ENCODE measurements at places on chromosomes 12 and 14.

DNA sequence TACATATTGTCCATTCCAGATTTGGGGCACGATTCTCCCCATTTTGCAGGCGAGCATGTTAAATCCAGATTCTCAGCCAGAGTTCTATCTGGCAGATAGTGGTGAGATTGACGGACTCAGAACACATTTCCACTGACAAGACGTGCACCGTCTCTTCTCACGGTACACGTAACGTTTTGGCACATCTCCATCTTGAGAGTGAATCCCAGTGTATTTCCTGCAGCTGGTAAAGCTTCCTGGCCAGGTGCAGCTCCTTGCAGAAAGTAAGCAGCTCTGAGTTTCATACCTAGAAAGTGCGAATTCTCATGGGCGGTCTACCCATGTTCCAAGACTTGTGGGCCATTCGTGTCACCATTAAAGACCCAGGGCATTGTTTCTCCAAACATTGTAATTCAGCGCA, 102.6 kb downstream of the TSPAN9 start:
- DNase-seq = no peak

GRCh38 chr14:53619691-53620231, 336.9 kb downstream of the BMP4 start:
- DNase-seq = peak; percentile 74

DNA sequence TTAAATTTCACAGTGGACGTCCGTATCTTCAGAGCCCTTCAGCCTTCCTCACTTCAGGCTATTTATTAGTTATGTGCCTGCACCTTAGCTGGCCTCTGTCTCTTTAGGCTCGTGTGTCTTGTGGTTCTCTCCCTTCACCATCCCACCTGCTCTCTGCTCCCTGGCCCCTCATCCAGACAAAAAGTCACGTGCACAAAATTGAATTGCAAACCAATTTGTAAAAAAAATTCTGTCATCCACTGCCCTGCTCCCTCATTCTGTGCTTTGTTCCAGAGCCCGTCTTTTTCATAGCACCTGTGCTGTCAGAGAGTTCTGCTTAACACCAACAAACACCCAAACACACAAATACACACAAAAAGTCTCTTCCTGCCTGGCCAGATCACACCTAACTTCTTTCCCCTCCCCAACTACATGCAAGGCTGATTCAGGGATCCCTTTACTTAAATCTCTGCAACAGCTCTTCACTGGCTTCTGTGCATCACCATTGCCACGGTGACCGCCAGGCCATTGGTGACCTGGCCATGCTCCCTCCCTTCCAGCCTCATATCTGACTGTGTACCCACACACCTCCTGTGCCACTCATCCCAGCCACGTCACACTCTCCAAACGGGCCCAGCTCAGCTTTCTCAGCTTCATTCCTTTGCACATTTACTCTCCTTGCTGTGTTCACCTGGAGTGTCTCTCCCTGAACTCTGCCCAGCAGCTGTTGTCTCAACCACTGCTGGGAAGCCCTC, 205.7 kb downstream of the TTC8 start:
- no peak for DNase-seq

- DNase-seq = no peak
Measured at GRCh38 chr14:39406560-39406959, 25.7 kb downstream of the FBXO33 start.

GRCh38 chr12:72974954-72975555, 702.9 kb downstream of the TRHDE start:
- DNase-seq = no peak

GRCh38 chr14:102805371-102805891, 28.2 kb downstream of the TRAF3 start:
- DNase-seq = no peak

GRCh38 chr12:123150744-123151456, at the start of gene PITPNM2:
Gene PITPNM2, minus strand, starts transcription at chr12:123151090. Its CDS starts 116,500 bp downstream, at chr12:123034590.
- peak; percentile 67 for DNase-seq

DNA sequence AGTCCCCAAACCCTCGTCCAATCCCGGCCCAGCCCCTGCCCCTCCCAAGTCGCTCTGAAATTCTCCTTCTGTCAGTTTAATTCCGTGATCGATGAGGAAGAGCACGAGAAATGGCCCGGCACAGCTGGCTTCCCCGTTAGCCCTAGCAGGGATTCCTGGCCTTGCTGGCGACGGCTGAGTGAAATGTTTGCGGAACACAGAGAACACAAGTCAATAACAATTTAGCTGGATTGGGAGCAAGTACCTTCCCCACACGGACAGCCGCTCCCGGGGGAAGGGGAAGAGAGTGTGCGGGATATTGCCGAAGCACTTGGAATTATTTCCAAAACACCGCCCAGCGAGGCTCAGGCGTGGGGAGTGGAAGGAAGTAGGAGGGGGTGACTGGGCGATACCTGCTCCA, 134.6 kb downstream of the RBM19 start:
- no peak for DNase-seq

DNA sequence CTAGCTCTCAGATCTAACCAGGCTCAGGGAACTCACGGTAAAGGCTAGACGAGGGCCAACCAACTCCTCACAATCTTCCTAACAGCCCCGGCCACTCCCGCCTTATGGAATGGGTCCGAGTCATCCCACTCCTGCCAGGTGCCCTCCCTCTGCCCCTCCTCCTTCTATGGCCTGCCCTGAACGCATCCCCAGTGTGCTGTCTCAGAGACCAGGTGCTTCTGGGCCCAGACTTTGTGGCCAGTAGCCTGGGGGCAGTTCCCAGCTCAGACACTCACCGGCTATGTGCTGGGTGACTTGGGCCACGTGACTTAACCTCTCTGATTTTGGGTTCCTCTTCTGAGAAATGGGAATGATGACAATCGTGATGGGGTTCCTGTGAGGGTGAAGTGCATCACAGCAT, 22.5 kb downstream of the PAPLN start:
- no peak for DNase-seq

- no peak for DNase-seq
Measured at GRCh38 chr14:23751616-23752015, 115.5 kb downstream of the DHRS2 start.

GRCh38 chr14:32457213-32457920, 128.3 kb downstream of the AKAP6 start:
- DNase-seq = peak; percentile 94

DNA sequence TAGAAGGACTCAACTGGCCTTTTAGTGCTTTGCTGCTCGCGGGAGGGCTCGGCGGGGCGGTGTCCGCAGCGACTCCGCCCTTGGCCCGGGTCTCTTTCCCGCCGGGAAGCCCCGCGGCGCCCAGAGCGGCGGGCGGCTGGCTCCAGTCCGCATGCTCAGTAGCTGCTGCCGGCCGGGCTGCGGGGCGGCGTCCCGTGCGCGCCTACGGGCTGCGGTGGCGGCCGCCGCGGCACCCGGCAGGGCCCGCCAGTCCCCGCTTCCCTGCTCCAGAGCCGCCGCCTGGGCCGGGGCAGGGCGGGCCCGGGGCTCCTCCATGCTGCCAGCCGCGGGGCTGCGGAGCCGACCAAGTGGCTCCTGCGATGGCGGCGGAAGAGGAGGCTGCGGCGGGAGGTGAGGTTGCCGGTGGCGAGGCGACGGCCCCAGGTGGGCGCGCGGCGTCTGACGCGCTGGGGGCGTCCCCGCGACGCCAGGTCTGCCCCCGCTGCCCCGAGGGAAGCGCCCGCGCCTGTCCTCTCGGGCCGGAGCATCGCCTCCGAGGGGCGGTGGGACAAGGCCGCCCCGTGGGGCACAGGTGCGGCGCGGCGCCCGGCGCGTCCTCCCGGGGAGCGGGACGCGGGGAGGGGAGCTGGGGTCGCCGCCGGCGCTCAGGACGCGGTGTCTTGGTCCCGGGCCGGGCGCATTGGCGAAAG, at the start of gene BMAL2:
Gene BMAL2, plus strand, starts transcription at position 123 of the 689 bp plus-strand sequence. Its CDS starts 237 bp downstream, at position 360.
- peak; percentile 39 for DNase-seq

DNA sequence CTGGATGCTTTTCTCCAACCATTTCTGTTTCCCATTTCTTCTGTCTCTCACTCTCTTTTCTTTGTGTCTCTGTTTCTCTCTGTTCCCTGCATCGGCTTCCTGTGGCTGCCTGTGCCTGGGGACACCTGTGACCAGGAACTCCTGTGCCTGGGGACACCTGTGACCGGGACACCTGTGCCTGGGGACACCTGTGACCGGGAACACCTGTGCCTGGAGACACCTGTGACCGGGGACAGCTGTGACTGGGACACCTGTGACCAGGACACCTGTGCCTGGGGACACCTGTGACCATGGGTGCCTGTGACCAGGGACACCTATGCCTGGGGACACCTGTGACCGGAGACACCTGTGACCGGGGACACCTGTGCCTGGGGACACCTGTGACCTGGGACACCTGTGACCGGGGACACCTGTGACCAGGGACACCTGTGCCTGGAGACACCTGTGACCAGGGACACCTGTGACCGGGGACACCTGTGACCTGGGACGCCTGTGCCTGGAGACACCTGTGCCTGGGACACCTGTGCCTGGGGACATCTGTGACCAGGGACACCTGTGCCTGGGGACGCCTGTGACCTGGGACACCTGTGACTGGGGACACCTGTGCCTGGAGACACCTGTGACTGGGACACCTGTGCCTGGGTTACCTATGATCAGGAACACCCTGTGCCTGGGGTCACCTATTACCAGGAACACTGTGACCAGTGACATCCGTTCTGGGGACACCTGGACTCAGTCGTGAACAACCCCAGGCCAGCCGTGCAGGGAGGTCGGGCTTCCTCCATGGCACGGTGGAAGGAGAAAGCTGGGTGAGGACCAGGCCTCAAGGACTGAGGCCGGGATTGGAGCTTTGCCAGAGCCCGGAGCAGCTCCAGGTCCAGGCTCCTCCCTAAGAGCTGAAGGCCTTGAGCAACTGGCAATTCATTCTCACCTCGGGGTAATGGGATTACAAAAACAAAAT, 23.4 kb upstream of the FBRSL1 start:
- no peak for DNase-seq

GRCh38 chr14:52369305-52369801, 55.2 kb downstream of the PTGER2 start:
- DNase-seq = peak; percentile 25

DNA sequence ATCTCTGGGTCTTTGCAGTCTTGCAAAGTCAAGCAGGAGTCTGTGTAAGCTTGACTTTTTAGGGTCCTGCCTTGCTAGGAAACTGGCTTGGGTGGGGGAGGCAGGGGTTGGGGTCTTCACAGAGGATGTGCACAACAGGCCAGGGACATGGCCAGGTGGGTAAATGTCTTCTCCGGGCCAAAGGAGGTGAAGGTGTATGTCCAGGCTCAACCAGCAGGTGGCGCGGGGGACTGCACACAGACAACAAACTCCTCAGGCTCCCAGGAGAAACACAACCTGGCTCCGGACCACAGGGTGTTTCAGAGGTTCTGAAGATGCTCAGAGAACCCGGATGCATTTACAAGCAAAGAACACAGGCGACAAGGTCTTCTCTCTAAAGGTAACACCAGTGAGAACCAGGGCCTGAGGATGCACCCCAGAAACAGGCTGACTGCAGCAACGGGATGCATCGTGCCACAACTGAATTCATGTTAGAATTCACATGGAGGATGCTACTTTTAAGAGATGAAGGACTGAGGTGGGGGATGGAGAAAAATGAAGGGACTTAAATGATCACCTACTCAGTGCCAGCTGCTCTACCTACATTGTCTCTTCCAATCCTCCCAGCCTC, 56.0 kb downstream of the PLEKHG3 start:
- DNase-seq = no peak

- peak; percentile 43 for DNase-seq
Measured at GRCh38 chr12:25155022-25155576, 39.9 kb downstream of the DNAI7 start.

- DNase-seq = peak; percentile 9
Measured at GRCh38 chr12:48291511-48291910, 59.2 kb downstream of the ZNF641 start.

GRCh38 chr12:70271025-70271424, 27.8 kb downstream of the CNOT2 start:
- no peak for DNase-seq

- no peak for DNase-seq
Measured at GRCh38 chr12:6745741-6746525, 7.0 kb downstream of the MLF2 start.

DNA sequence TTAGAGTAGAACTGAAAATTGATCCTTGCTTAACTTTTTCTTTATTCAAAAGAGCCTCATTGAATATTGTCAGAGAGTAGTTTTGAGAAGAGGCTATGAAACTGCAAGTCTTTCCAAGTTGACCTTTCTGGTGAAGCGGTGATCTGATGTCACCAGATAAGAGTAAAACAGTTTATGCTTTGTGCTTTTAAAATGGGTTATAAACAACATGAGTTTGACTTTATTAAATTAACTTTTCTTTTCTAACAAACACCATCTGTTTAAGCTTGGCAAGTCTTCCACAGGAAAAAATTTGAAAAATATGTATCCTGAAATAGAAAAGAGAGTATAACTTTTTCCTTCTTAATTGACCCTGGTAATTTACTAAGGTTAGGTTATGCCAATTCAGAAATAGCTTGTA, 408.7 kb upstream of the NOVA1 start:
- DNase-seq = no peak

- no peak for DNase-seq
Measured at GRCh38 chr12:57849035-57849434, 2.5 kb upstream of the CTDSP2 start.

DNA sequence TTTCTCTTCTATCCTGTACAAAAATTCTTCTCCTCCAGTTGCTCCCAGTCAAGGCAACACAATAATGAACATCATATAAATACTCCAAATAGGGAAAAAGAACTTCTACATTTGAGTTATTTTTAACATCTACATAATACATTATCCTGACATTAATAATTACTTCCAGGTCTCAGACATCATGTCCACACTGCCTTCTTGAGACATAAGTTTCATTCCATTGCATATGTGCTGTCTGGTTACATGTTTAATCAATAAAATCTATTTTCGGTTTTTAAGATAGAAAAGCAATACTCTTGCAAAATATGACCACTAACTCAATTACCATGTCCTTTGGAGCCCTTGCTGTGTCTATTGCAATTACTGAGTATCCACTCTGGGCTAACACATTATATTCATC, 881.9 kb downstream of the GALC start:
- DNase-seq = no peak

DNA sequence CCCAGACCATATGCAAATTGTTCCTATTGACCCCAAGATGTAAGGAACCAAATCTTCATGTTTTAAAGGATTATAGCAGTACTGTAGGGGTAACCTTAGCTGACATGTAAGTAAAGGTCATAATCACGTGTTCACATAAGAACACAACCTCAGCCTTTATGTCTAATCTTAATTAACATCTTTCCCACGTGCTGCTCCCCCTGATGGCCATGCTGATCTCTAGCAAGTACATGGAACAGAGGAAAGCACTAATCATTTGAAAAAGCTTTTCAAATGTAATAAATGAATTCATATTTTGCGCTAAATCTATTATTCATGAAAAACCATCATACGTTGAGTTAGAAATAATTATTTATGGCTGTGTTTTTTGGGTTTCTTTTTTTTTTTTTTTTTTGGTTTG, 30.5 kb upstream of the ITPR2 start:
- DNase-seq = no peak

DNA sequence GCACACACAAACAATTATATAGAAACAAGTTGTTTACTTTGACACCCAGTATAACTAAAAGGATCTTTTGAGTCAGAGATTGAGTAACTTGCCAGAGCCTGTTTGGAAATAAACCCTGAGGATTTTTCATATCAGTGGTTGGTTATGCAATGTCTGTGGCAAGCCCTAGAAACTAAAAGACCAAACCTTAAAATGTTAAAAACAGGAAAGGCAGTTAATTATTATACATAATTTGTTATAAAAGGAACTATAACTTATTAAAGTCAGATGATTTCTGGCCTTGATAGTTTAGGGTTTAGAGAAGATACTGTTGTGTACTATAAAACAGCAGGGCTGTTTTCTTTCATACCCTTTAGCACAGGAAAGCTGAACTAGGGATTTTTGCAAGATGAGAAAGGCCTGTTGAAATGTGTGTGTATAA, 44.1 kb downstream of the PSEN1 start:
- peak; percentile 87 for DNase-seq
